ENCODE measurements at places on chromosomes 12 and 14. TPM values are rescaled to one million over a fixed set of nuclear protein-coding genes. Genes with fewer than 3 reads are reported as not detected.

The AKAP6 gene
- total RNA-seq, result 4.1 TPM

DNA sequence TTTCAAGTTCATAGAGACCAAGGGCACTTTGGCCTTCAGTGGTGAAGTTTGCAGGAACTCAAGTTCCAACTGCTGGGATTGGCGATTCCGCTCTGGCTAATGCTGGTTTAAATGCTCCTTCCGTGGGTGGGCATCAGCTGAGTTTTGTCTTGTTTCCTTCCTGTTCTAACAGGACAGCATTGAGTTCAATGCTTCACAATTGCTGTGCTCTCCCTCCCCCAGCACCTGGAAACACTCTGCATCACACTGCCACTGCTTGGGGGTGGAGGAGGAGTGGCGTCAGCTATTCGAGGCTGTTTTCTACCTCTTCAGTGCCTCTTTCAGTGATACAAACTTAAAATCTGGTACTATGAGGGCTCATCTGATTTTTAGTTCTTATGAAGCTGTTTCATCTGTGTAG is 634.9 kb downstream of the FSCB start:
- no peak for DNase-seq

The PIK3C2G gene
- 26.6 TPM for total RNA-seq

DNA sequence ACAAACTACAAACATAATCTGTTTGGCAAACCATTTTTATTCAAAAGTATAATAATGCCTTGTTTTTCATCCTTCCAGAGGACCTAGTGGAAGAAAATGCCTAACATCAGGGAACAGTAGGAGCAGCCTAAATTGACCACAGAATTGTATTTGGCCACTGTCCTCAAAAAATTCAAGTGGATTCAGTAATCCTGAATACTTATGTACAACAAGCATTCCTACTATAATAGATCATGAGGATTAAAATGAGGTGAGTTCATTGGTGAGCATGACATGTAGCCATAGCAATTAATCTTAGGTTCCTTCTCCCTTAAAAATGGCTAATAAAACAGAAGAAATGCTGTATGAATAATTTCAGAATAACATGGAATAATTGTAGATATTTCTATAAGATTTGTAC is 209.3 kb downstream of the DAD1 start:
- DNase-seq, result no peak

DNA sequence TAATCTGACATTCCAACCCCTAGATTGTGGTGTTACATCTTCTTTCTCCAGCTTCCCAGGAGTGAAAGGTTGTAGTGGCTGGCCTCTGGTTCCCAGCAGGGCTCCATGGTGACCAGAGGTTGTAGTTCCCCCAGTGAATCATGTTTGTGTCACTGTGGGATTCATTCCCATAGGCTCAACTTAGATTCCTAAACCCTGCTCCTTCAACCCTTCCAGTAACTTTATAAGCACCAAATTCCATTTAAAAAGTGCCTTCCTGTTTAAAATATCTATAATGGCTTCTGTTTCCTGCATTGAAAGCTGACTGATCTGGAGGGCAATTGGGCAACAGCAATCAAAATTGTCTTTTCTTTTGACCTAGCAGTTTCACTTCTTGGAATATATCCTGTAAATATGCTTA is 40.5 kb upstream of the TBC1D15 start:
- no peak for DNase-seq

- no peak for DNase-seq
These were observed 56.3 kb upstream of the KICS2 start for GRCh38 chr12:64278421-64278820.

The DHRS2 gene
- total RNA-seq, result not detected

DNA sequence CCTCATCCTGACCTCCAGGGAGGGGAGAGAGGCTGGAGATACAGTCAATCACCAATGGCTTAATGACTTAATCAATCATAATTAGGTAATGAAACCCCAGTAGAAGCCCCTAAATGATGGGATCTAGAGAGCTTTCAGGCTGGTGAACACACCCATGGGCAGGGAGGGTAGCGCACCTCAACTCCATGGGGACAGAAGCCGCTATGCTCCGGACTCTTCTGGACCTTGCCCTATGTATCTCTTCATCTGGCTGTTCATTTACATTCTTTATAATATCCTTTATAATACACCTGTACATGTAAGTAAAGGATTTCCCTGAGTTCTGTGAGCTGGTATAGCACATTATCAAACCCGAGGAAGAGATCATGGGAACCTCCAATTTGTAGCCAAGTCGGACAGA is 205.9 kb downstream of the STXBP6 start:
- no peak for DNase-seq

DNA sequence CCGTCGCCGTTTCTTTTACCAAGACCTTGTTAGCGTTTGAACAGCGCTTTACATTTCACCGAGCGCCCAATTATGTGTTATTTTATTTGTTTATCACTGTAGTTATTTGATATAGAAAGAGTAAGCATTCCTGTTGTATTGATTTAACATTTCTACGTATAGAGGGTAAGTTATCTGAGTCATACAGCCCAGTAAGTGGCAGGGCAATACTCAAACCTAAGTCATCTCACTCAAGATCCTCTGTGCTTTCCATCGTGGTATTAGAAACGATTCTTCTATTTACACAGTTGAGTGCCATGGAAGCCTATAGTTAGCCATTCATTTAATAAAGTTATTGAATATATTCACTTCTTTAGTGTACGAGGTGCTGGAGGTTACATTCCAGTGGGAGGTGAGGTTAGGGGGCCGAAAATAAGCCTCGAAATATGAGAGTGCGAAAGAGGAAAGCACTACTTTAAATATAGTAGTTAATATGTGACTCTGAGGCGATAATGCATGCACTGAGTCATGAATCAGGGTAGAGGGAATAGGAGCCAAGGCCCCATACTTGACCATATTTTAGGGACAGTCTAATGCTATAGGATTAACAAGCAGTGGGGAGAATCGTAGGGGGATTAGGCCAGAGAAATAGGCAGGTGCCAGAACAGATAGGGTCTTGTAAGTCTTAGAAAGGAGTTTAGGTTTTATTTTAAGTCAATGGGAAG is 629 bp downstream of the RAD51AP1 start:
- DNase-seq, result no peak

The SSTR1 gene
- 1.2 TPM for total RNA-seq

- DNase-seq, result no peak
These were observed 28.8 kb upstream of the RPLP0 start for GRCh38 chr12:120229487-120230325.

The MANSC4 gene
- not detected for total RNA-seq

GRCh38 chr12:86852451-86852850 is 596.3 kb upstream of the MGAT4C start:
- no peak for DNase-seq

GRCh38 chr12:48978291-48978740 is at the start of gene WNT1:
Gene WNT1 (plus strand): TSS chr12:48978322. CDS start chr12:48978651, 329 bp downstream.
- DNase-seq, result no peak

The DLK1 gene
- total RNA-seq, result not detected

GRCh38 chr14:75917322-75917945 is 64.4 kb downstream of the TGFB3 start:
- no peak for DNase-seq
